ENCODE measurements at places on chromosomes 1 and 21.

- no peak for DNase-seq
Measured at GRCh38 chr1:67965995-67966665, 84.3 kb downstream of the DIRAS3 start.

- peak; percentile 19 for DNase-seq
Measured at GRCh38 chr1:59553371-59553770, 256.5 kb downstream of the FGGY start.

GRCh38 chr1:219041141-219041540, 132.5 kb upstream of the LYPLAL1 start:
- DNase-seq, result peak; percentile 79

DNA sequence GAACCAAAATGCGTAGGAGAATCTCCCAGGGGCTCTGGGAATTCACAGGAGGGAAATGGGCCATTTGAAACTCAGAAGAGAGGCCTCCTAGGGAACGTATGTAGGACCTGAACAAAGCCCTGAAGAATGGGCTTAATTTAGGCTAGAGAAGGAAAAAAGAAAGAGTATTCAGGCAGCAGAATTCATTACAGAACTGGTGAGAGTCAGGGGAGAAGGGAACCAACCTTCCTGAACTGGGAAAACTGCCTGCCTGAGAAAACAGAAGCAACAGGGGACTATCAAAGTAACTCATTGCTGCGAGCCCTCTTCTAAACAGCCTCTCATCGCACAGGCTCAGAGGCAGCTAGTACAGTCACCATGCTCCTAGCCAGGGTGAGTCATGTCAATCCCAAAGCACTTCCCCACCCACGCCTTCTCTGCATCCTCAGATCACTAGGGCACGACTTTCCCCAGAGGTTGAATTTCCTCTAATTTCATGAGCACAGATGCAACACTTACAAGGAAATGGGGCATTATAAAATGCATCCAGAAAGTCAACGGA, 98.1 kb downstream of the ADSS2 start:
- DNase-seq, result peak; percentile 83

- DNase-seq, result no peak
Measured at GRCh38 chr1:229897501-229897900, 169.5 kb upstream of the GALNT2 start.

DNA sequence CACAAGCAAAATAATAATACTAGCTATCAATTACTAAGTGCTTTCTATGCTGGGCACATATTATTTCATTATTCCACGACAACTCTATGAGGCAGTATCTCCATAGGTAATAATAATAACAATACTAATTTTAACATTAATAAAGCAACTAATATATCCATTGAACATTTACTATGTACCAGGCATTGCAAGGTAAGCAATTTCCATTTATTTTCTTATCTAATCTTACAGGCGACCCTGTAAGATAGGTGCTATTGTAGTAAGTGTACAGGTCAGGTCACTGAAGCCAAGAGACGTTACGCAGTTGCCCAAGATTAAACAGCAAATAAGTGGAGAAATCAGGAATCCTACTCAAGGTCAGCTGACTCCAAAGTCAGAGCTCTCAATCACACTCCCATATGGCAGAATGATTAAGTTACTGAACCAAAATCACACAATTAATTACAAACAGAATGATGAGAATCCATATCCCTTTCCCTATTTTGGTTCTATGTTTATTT, 198.4 kb downstream of the SLC45A1 start:
- DNase-seq, result no peak

DNA sequence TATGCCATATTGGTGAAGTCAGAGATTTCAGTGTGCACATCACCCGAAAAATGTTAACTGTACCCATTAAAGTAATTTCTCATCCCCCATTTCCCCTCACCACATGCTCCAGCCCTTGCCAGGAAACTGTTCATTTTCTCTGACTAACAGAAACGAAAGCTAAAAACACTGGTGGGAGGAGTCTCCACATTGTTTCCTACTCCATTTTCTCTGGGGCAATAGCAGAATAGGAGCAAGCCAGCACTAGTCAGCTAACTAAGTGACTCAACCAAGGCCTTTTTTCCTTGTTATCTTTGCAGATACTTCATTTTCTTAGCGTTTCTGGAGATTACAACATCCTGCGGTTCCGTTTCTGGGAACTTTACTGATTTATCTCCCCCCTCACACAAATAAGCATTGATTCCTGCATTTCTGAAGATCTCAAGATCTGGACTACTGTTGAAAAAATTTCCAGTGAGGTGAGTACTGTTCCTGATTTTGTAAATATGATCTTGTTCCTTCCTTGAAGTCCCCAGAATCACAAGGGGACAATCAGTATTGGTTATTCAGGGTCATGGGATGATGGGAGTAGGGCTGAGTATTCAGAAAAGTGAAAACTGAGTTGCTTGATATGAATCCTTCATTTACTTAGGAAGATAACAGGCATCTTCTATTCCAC, at the start of gene IFI16:
Gene IFI16, plus strand, starts transcription at position 204 of the 658 bp plus-strand sequence. CDS start 4,774 bp downstream, outside the sequence.
- DNase-seq, result peak; percentile 96

GRCh38 chr21:46624050-46624449, 11.4 kb upstream of the PRMT2 start:
- no peak for DNase-seq

GRCh38 chr21:37389456-37389855, 22.9 kb downstream of the DYRK1A start:
- DNase-seq, result no peak

DNA sequence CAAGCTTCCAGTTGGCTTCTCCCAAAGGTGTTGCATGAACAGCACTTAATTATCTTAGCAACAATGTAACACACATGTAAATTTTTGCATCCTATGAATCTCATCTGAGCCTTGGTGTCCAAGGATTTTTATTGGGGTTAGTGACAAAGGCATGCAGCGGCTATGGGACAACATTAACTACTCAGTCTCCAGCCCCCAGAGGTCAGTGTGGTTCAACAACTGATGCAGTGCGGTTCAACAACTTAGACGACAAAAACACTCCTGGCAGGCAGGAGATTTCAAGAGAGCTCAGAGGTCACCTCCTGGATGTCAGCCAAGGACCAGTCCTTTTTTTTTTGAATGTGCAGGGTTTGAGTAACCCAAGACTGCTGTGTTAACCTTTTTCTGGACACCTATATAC, 77.5 kb upstream of the HMCN1 start:
- no peak for DNase-seq

- no peak for DNase-seq
Measured at GRCh38 chr21:33668620-33669019, 26.3 kb downstream of the ITSN1 start.

DNA sequence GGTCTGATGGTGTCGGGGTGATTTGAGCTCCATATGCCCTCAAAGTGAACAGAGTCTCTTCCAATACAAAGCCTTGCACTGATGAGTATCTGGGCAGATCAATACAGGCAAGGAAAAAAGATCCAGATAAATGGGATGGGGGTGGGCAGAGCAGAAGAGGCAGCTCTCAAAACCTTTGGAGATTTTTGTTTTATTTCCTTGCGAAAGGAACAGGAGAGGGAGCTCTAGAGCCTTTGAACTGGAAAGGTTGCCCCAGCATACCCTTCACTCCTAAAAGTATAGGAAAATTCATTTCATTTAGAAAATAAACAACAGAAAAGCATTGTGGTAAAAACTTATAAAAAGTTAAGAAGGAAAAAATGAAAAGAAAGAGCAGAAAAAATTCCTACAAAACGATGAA, 31.4 kb upstream of the OLIG2 start:
- DNase-seq, result peak; percentile 12

DNA sequence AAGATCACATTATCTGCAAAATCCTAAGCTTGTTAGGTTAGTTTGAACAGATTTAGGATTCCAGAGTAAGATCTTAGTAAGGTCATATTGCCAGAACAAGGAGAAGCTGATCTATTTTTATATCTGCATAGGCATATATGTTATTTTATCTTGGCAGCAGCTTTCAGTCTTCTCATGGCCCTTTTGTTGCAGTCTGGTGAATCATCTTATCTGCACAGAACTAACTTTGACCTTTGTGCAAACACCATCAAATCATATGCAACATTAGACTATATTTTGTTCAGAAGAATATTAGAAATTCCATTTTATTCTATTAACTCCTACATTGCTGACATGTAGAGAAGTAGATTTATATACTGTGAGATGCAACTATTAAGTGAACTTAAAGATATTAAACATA, 107.3 kb downstream of the CLEC20A start:
- no peak for DNase-seq

- DNase-seq, result peak; percentile 22
Measured at GRCh38 chr1:180633057-180634056, 1.5 kb downstream of the XPR1 start.

GRCh38 chr1:5408401-5408800, 583.8 kb downstream of the NPHP4 start:
- no peak for DNase-seq

- DNase-seq, result no peak
Measured at GRCh38 chr21:40809673-40810197, 37.2 kb downstream of the DSCAM start.
